ENCODE measurements at places on chromosomes 12 and 14. TPM values are rescaled to one million over a fixed set of nuclear protein-coding genes. Genes with fewer than 3 reads are reported as not detected.

TAS2R13 gene
- 0.03 TPM for polyA plus RNA-seq

CBX5 gene
- 11.6 TPM for polyA plus RNA-seq

DNA sequence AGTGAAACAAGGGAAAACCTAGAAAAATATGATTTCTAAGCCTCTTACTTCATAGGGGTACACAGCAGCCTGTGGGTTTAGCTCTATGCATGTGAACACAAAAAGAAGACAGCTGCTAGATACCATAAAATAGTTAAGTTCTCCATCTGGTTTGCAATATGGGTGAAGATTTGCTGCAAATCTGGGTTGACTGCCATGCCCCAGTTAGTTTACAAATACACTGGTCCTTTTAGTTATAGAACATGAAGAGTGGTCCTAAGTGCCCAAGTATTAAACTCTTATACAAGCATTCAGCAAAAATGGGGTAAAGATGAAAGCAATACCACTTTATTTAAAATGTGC, 176.1 kb downstream of the AEBP2 start:
- DNase-seq: no peak

- DNase-seq: no peak
Measured at GRCh38 chr14:23864861-23865260, 88.7 kb upstream of the DHRS4 start.

CLEC1A gene
- polyA plus RNA-seq: not detected

DNA sequence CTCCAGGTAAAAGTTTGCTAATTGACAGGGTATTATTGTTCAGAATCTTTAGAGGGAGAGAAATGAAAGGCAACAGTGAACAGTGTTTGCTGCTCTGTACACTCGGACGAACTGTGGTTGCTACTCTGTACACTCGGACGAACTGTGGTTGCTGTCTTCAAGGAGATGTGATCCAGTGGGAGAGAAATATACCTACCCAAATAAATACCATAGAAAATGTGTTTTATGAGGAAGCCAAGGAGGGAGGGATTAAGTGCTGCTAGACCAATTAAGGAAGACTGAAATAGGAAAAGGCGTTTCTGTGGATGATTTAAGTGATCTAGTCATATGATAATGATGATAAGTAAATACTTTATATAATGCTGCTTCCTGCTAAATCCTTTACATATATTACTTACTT, 2.7 kb downstream of the STK38L start:
- DNase-seq: no peak

- no peak for DNase-seq
Measured at GRCh38 chr14:86823581-86823980, 1169.4 kb downstream of the GALC start.

MYRFL gene
- not detected for polyA plus RNA-seq

GRCh38 chr14:22252686-22253085, 336.3 kb downstream of the DAD1 start:
- no peak for DNase-seq

DNA sequence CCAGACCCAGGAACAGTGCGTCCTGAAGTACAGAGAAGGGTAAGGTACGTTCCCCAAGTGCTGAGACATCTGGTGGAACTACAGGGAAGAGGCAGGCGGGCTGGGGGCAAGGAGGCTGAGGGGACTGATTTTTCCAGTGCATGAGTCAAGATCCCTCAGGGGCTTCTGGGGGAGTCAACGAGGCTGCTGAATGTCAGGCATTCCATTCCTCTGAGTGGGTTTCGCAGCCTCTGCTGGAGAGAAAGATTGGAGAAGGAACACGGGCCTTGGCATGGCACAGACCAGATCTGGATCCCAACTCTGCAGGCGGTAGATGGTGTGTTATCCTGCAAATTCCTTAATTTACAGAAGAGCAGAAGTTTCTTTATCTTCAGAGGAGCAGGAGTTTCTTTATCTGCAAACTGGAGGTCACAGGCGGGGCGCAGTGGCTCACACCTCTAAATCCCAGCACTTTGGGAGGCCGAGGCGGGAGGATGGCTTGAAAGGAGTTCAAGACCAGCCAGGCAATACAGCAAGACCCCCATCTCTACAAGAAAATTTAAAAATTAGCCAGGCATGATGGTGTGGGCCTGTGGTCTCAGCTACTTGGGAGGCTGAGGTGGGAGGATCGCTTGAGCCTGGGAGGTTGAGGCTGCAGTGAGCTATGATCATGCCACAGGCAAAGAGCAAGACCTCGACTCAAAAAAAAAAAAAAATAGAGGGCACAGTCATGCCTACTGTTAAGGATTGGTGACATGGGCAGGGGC, 132.6 kb upstream of the MAP1LC3B2 start:
- DNase-seq: peak; percentile 35

POMT2 gene
- 22.8 TPM for polyA plus RNA-seq
